ENCODE measurements at places on chromosomes 11 and 22.

DNA sequence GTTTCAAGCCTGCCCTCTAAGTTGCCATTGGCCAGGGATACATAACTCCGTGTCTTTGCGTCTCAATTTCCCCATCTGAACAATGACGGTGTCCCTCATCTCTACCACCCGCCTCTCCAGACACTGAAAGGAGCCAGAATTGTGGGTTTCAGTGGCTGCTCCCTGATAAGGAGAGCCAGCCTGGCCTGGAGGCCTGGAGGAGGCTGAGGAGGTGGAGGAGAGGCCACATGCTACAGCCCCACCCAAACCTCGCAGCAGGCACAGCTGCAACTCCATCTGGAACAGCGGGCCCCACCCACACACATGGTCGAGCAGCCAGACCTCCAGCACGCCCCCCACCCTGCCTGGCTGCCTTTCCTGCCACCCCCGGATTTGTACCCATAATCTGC is 34.4 kb upstream of the CD82 start:
- no peak for DNase-seq

GRCh38 chr11:104918113-104918824 is 20.0 kb upstream of the CASP12 start:
- peak; percentile 80 for DNase-seq

DNA sequence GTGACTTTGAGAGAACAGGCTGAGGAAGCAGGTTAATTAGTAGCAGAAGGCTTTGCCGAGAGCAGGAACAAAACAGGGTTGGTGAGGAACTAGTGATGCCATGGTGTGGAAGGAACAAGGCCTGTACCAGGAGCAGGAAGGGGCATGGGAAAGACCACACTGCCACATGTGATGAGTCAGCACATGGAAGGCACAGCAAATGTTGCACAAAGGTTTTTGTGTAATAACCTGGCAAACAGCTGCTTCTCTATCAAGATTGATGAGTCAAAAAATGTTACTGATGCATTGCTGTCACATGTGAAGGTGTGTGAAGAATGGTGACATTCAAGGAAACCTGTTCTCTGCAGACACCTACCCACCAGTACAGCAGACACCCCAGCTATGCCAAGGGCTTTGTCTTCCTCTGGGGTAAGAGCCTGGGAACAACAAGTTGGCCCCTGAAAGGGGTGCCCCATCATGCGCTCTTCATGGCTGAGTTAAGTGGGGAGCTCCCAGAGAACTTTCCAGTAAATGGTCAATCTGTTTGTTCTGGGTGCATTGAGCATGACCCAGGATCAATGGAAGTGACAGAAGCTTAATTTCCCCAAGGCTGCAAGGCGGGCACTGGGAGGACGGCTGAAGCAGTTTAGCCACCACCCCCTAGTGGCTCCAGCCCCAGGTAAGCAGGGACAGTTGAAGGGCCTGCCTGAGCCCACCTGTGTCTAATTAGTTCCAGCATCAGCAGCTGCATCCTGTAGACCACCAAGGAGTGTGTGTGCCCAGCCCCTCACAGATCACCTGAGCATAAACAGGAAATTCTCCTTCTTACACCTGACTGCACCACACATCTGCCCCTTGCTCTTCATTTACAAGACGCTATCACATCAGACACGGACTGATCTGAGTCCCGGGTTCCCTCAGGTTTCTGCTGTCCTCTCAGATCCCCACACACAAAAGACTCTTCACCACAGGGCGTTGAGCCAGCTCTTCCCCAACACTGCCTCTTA is 47.6 kb downstream of the GGTLC2 start:
- no peak for DNase-seq

GRCh38 chr22:35524966-35525686 is 15.5 kb upstream of the RASD2 start:
- no peak for DNase-seq

GRCh38 chr11:1062075-1062820 is 12.4 kb upstream of the MUC2 start:
- no peak for DNase-seq

GRCh38 chr22:42648368-42649245 is 585 bp downstream of the CYB5R3 start:
- no peak for DNase-seq

DNA sequence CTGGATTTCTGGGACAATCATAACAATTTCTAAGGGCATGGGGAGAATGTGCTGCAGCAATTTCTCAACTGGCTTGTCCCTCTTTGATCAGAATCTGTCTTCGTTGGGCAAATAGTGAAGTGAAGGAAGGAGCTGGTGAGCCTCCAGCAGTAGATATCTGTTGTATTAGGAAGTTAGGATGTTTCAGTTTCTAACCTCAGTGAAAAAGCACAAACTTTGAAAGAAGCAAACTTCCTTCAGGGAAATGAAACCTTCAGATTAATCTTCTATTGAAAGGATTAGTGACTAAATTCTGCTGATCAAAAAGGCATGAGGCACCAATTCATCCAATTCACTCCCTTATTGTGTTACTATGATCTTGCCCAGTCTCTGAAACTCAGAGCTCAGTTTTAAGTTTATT is 24.3 kb downstream of the LMO2 start:
- no peak for DNase-seq

GRCh38 chr11:87545858-87546257 is 508.1 kb downstream of the TMEM135 start:
- DNase-seq, result no peak

GRCh38 chr11:60915248-60915914 is 1.4 kb downstream of the TMEM109 start:
- DNase-seq, result no peak

- no peak for DNase-seq
Measured at GRCh38 chr22:38981005-38981991, 849 bp upstream of the APOBEC3B start.

GRCh38 chr11:75068559-75068958 is 28.1 kb downstream of the OR2AT4 start:
- no peak for DNase-seq

DNA sequence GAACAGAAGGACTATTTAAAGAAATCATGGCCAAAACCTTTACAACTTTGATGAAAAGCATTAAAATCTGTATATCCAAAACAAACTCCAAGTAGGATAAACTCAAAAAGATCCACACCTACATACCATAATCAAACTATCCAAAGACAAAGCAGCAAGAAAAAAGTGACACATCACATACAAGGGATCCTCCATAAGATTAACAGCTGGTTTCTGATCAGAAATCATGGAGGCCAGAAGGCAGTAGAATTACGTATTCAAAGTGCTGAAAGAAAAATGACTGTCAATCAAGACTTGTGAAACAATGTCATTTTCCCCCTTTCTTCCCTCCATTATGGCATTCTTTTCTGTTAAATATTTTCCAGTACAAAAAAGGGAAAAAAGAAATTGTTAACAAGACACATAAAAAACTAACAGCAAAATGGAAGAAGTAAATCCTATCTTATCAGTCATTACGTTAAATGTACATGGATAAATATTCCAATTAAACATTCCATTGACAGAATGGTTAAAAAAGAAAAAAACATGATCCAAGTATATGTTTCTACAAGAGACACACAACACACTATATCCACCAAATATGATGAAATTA is 34.2 kb upstream of the ARHGAP32 start:
- DNase-seq, result no peak

DNA sequence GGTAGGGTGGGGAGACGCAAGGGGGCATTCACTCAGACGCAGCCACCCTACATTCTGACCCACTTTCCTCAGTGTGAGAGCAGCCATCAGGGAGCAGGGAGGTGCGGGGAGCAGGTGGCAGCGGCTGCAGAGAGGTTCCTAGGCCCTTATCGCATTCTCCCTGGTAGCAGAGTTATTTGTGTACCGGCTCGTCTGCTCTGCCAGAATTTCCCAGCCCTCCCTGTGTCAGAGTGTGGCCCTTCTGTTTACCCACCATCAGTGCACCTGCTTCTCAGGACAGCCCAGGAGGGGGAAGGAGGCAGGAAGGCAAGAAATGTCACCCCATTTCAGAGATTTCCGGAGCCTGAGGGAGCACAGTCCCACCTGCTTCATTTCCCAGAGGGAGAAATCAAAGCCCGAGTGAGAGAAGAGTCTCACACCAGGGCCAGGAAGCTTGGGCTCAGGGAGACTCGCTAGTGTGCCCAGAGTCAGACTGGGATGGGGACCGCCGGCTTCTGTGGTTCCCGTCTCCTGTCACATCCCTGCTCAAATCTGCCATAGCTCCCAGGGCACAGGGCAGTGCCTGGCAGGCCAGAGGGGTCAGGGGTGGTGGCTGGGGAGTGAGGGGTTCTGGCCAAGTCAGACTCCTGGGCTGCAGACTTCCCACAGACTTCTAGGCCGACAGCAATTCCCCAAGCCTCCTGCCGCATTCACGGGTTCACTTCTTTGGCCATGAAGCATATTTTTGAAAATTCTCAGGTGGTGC is 49.7 kb downstream of the ARRB1 start:
- DNase-seq, result no peak

GRCh38 chr11:44877571-44878497 is 72.8 kb downstream of the TP53I11 start:
- DNase-seq, result no peak

- DNase-seq, result no peak
Measured at GRCh38 chr11:59221441-59221840, 8.7 kb upstream of the MPEG1 start.

DNA sequence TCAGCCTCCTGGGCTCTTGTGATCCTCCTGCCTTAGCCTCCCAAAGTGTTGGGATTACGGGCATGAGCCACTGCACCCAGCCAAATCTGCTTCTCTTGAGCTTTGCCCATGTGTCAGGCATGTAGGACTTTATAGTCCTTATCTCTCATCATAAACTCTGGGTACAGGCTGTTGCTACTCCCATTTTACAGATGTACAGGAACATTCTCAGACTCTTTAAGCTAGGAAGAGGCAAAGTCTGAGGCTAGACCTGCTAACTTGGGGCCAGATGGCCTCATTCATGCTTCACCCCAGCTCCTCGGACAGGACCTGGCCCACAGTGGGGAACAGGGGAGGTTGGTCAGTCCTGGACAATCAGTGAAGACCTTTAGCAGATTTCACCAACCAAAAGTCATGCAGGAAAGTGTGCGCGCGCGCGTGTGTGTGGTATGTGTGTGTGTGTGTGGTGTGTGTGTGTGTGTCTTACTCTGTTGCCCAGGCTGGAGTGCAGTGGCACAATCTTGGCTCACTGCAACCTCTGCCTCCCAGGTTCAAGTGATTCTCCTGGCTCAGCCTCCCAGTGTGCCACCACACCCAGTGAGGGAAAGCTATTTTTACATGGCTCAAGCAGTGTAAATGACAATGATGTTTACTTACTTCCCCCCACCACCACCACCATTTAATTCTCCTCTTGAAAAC is 23.8 kb downstream of the YDJC start:
- DNase-seq, result no peak

GRCh38 chr22:28560046-28560742 is 119.4 kb downstream of the TTC28 start:
- peak; percentile 40 for DNase-seq

DNA sequence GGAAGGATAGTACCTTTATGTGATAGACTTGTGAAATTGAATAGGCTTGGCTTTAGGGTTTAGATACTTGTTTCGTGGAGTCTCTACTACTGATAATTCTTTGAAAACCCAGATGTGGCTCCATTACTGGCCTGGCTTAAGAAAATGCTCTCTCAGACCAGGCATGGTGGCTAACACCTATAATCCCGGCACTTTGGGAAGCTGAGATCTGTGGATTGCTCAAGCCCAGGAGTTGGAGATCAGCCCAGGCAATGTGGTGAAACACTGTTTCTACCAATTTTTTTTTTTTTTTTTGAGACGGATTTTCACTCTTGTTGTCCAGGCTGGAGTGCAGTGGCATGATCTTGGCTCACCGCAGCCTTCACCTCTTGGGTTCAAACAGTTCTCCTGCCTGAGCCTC is 40.9 kb downstream of the ATG13 start:
- DNase-seq, result peak; percentile 52

DNA sequence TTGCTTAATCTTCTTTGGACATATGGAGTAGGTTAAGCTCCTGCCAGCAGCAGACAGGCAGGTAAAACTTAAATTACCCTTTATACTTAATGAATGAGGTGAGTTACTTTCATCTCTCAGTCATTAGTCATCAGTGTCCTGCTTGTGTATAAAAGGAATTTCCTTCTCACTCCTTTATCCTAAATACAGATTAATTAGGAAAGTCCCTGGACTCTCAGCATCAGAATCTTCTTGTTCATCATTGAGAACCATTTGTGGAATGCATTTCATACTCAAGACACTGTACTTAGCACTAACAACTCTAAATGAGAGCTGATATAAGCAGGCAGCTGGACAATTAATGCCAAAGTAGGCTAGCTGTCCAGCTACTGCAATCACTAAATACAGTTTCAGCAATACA is 630.4 kb downstream of the METTL15 start:
- no peak for DNase-seq

- DNase-seq, result no peak
Measured at GRCh38 chr11:62001450-62002191, 34.2 kb upstream of the FTH1 start.

DNA sequence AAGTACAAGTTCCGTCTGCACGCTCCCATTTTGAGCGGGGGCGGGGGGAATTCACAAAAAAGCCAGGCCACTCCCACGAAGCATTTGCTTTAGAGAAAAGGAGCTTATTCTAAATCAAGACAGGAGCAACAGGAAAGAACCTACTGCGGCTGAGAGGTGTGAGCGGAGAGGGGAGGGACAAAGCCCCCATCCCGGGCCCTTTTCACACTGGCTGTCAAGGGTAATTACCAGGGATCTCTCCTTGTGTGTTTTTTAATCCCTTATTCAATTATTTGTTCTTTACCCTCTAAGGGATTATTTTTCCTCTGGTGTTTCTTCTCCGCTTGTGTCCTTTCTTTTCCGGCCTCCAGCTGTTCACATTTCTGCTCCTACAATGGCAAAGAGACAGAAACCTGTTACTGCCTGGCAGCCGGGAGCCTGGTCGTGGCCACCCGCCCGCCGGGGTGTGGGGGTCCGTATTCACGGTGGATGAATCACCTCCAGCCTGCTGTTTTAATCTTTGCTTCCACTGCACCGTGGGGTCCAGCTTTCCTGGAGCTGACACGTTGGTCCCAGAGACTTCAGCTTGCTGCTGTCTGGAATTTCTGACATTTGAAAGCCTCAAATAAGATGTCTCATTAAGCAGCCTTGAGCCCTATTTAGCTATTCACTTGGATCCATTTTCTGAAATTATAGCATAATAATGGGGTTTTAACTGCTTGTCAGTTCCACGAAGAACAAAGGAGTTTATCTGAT is 61.4 kb upstream of the FADD start:
- DNase-seq, result no peak

GRCh38 chr22:46614025-46614931 is 5.9 kb upstream of the GRAMD4 start:
- DNase-seq, result no peak

- no peak for DNase-seq
Measured at GRCh38 chr11:72605973-72606747, 68.1 kb downstream of the PDE2A start.

DNA sequence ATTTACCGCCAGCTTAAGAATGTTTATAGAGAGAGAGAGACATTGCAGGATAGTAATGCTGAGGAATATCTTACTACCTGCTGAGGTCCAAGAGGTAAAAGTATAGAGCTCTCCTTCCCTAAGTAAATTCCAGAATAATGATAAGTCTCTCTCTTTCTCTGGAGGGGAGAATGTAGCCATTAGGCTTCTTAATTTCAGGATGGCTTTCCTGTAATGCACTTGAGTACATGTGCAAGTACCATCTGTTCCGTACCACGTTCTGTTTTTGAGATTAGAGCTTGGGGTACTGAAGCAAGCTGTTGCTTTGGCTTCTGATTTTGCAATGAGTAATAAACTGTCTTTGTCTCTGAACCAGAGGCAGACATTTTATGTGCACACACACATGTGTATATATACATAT is 1314.0 kb downstream of the JRKL start:
- DNase-seq, result no peak
